Left lung (tissue), 14 donors: ENCODE measurements at places on chromosomes 3 and 15. TPM values are rescaled to one million over a fixed set of nuclear protein-coding genes. Genes with fewer than 3 reads are reported as not detected.

Gene ITIH4
- 10.1 TPM for total RNA-seq

Gene CLDN18
- 354 TPM for total RNA-seq

Gene LRRK1
- 24.2 TPM for total RNA-seq

Gene ANKRD63
- not detected for total RNA-seq

Gene STRC
- 0.15 TPM for total RNA-seq

Gene CILP
- 1.4 TPM for total RNA-seq

Gene FOXP1
- total RNA-seq, result 95.1 TPM
